ENCODE measurements at places on chromosomes 2 and 18. TPM values are rescaled to one million over a fixed set of nuclear protein-coding genes. Genes with fewer than 3 reads are reported as not detected.

The FAM228B gene
- total RNA-seq: 15.5 TPM

The C18orf54 gene
- total RNA-seq: 2.9 TPM

The MALL gene
- 163 TPM for total RNA-seq

The CHST10 gene
- total RNA-seq: 7.6 TPM

The CCDC102B gene
- 36.7 TPM for total RNA-seq

The ARHGAP25 gene
- 20.6 TPM for total RNA-seq

- no peak for DNase-seq
These were observed 47.7 kb downstream of the TPO start for GRCh38 chr2:1460851-1461418.

DNA sequence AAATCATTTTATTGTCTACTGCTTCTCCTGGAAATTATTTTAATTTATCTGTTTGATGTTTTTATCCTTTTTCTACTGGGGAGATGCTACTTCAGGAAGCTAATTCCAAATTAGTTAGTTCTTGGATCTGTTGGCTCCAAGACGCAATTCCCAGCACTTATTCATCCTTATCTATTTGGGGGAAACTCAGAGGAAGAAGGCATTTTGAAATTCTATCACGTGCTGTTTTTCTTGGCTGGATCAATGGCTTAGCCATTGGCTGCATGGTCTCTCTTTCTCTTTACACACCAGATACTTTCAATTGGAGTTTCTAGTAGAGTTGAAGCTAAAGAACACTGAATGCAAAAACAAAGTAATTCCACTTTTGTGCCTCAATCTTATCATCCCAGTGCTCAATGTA is 98.3 kb downstream of the RAPGEF4 start:
- DNase-seq: no peak

DNA sequence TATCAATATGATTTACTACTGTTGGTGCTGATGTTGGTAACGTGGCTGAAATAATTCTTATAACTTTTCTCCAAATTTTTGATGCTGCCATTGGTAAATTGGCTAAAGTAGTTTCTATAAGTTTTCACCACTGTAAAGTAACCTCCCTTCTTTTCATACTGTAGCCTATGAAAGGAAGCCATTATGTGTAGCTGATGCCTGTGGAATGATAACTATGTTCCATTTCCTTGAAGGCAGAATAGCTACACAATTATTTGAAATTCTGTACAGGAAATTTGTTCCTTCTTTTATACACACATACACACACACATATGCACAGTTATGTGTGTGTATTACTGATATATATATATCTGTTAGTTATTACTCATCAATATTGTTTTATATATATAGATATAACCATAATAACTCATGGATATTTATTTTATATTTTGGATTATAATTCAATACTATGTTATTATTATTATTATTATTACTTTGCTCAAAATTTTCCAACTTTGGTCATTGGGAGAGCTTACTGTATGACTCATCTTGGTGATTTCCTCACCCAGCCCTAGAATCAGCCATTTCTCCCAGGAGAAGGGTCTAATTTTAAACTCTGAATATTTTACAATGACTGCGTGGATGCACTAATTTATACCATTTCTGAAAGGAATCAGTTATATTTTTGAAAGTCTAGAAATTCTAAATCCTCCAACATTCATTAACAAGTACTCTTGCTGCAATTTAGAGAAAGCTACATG is 1677.7 kb downstream of the SUCLG1 start:
- no peak for DNase-seq

DNA sequence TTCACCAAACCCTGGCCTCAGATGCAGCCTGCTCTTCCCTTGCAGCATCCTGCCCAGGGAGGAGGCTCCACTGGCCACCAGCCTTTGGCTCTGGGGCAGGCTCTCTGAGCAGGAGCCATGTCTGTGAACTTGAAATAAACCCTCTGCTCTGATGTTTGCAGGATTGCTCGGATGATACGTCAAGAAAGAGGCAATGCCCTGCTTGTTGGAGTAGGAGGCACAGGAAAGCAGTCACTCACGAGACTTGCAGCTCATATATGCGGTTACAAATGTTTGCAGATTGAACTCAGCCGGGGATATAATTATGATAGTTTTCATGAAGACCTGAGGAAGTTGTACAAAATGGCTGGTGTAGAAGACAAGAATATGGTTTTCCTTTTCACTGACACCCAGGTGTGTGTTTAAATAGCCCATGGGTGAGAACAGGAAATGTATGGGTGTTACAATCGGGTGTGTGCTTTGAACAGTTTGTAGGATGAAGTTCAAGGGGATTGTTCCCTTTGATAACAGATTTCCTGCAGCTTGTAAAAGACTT is 177.9 kb downstream of the DNAH6 start:
- DNase-seq: no peak

GRCh38 chr2:10879624-10880585 is 31.8 kb upstream of the KCNF1 start:
- DNase-seq: no peak

DNA sequence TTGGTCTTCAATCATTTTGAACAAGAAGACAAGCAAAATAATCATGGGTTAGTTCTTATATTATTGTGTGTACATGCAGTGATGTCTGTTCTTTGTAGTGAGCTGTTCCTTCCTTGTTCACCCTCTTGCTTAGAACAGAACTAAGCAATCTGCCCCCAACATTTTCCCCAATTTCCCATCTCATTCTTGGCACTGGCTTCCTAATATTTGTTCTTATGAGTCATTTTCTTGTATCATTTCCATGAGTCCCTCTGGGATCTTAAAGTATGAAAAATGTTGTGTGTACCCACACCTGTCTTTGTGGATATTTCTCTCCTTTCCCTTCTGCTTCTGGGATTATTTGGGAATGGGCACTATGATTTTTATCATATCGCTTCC is 3.5 kb upstream of the IL1B start:
- DNase-seq: no peak

DNA sequence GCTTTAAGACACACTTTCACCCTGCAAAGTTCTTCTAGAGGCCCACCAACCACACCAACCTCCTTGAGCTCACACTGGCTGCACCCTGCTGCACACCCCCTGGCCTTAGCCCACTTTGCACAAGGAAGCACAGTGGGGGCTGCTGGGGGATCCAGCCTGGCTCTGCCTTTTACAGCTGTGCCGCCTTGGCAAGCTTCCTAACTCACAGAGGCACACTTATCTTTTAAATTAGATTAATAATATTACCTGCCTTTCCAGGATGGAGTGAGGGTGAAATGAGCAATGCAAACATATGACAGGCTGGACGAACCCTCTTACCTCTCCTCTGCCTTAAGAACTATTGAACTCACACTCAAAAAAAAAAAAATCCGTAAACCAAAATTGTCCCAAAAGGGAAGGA is 715.8 kb upstream of the ID2 start:
- DNase-seq: no peak

DNA sequence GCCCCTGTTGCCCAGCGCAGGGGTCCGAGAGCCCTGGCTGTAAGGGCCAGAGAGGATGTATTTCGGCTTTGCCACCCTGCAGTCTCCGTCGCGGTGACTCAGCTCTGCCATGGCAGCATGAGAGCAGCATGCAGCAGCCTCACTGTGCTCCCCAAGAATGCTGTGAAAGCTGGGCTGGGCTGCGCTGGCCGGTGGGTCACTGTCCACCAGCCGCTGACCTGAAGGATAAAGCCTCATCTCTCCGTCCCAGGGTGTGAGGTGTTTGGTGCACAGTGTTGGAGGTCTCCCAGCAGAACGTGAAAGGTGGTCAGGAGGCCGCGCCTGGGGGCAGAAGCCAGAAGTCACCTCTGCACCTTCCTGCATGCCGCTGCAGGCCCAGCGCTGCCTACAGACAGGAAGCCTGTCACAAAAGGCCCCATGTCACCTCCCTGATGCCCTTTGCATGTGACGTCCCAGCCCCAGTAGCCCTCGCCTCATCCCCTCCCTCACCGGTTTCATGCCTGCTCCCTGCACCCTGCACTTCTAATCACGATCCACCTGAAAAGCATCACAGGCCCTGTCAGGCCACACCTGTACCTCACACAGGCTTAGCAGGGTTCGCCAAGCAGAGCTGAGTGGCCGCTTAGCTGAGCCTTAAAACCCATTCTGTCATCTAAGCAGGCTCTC is 342.1 kb downstream of the EIPR1 start:
- DNase-seq: no peak

DNA sequence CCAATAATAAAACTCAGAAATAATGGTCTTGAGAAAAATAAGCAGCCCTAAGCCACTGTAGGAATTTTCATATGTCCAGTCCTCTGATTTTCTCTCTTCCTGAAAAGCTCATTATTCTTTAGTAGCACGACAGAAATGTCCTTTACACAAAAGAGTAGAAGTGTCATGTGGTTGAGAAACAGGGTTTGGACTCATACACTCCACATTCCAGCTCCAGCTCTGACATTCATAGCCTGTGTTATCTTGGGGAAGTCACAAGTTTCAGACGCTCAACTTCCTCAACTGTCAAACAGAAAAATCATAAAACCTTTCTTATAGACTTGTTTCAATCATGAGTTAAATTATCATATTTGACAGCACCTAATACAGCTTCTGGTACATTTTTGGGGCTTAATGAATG is 511.5 kb downstream of the TNS1 start:
- DNase-seq: no peak

GRCh38 chr2:46576875-46577274 is 97.5 kb downstream of the TMEM247 start:
- DNase-seq: no peak

GRCh38 chr2:157902692-157903091 is 26.6 kb upstream of the ACVR1 start:
- DNase-seq: no peak

DNA sequence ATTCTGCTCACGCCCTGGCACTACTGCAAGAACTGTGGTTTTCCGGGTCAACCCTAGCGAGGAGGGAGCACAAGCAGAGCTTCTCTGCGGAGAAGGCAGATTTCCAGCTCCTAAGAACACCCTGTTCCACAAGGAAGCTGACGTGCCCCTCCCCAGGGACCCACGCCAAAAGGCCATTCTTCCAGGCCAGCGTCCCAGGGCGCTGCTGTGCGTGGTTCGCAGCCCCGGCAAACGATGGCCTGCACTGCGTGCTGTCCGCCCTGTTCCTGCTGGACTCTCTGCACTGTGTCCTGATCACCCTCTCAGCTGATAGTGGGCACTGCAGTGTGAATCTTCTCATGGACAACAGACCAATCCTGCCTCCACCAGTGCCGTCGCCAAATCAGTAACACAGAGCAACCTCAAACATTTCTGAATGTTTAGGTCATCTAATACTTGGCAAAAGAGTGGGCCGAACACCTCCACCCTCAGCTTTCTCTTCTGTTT is 49.1 kb downstream of the ADI1 start:
- peak; percentile 79 for DNase-seq

- DNase-seq: no peak
These were observed 483.1 kb upstream of the CHST9 start for GRCh38 chr18:27668158-27668557.

GRCh38 chr2:96024336-96025193 is 10.2 kb downstream of the GPAT2 start:
- DNase-seq: peak; percentile 72

GRCh38 chr2:65939687-65940086 is 495.2 kb upstream of the MEIS1 start:
- no peak for DNase-seq

GRCh38 chr2:62826141-62826540 is 120.6 kb downstream of the EHBP1 start:
- DNase-seq: no peak

DNA sequence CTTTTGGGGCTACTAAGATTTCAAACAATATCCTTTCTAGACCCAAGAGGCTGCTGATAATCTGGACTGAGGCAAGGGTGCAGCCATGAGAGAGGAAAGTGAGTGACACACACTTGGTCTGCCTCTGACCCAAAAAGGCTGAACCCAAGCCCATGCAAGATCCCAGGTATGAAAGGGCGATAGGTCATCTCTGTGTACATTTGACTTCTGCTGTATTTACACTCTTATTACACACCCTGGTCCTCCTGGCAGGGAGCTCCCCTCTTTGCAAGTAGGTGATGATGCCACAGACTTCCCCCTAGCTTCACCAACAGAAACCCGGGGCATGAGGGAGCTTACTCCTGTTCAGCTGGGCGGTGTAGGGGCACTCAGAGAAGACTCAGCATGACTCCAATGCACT is 61.8 kb upstream of the ACAA2 start:
- no peak for DNase-seq

DNA sequence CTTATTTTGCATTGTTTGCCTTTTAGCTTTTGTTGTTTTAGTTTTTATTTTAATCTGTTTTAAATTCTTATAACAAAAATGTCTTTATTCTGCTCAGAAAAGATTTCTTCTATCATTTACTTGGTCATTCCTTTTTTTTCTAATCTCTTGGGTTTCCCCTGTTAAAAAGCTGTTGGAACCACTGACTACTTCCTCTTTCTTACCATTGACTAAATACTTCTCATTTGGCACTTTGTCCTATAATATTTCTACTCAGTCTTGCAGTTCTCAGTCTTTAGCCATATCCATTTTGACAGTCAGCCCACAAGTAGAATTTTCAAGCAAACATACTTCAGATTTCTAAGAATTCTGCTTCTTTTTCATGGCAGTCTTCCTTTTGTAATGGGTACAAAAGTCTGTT is 567.2 kb downstream of the SATB2 start:
- DNase-seq: no peak

GRCh38 chr18:4510160-4510559 is 55.1 kb upstream of the DLGAP1 start:
- DNase-seq: peak; percentile 40

DNA sequence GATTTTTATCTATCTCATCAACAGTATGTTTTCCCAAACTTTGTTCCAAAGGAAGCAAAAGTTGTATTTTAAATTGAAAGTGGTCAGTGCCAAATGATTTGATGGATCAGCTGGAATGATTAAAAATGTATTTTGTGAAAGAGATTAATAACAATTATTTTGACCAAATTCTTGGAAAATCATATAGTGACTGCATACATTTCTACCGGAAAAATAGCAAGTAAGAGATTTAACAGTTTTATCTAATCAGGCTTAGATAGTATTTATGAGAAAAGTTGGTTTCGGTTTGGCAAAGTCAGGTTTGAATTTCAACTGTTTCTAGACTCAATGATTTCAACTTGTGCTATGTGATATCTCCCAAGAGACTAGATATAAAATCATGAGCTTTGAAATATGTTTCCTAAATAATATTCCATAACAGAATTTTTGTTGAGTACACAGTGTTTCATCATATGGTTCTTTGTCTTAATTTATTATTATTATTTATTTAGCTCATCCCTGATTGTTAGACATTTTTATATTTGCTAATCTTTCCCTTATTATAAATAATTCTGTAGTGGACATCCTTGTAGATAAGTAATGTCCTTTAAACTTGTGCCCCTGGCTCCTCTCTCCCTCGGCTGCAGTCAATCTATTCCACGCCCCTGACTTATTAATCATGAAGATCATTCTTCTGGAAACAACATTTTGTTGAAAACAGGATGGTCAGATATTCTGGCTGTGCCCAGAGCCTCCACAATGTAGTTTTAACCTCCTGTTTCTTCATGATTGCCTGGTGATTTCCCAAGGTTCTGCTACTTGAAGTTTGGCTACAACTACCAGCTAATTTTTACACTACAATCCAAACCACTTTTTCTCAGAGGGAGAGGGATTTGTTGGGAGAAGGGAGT is 520.7 kb upstream of the TCF4 start:
- no peak for DNase-seq

DNA sequence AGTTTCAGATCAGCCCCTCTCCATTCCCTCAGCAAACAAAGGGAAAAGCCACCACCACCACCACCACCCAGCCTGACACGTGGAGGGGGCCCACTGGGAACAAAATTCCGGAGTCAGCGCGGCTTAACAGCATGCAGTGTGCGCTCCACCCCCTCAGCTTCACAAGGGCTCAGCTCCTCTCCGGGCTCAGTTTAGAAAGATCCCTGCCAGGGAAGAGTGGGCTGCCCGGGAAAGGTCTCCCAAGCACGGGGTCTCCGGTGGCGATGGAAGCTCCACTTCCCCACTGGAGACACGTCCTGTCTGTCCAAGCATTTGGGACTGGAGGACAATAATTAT is 55.7 kb downstream of the SNORC start:
- no peak for DNase-seq

All from upper lobe of left lung (tissue), 6 donors.